ENCODE measurements at places on chromosomes 2 and 18.

- no peak for DNase-seq
These were observed 48.1 kb upstream of the SLC35G4 start for GRCh38 chr18:11561293-11561692.

- DNase-seq, result no peak
These were observed 148.8 kb downstream of the ARL4C start for GRCh38 chr2:234348081-234348480.

DNA sequence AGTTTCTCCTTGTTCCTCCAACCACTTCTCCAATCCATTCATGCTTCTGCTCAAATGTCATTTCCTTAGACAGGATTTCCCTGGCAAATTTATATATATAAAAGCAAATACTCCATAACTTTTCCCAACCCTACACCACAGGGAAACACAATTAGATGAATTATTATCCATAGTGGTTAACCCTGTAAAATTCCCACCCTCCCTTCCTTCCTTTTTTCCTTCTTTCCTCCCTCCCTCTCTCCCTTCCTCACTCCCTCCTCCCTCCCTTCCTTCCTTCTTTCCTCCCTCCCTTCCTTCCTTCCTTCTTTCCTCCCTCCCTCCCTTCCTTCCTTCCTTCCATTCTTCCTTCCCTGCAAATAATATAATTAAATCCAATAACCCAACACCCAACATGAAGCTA is 617.7 kb downstream of the IRS1 start:
- no peak for DNase-seq

DNA sequence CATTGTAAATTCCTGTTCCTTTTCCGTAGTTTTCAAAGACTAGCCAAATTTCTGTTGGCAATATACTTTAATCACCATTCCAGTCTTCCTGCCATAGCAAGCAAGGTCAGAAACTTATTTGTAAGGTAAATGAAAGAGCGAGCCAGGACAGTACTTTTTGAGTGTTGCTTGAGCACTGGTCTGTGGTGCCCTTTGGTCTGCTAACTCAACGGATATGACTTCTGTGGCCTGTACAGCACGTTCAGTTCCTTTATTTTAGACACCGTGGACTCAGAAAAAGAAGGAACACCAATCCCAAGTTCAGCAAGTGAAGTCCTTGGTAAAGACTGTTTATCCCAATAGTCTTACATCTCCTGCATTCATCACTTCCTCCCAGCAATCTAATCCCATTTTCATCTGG is 166.3 kb downstream of the MYO1B start:
- no peak for DNase-seq

DNA sequence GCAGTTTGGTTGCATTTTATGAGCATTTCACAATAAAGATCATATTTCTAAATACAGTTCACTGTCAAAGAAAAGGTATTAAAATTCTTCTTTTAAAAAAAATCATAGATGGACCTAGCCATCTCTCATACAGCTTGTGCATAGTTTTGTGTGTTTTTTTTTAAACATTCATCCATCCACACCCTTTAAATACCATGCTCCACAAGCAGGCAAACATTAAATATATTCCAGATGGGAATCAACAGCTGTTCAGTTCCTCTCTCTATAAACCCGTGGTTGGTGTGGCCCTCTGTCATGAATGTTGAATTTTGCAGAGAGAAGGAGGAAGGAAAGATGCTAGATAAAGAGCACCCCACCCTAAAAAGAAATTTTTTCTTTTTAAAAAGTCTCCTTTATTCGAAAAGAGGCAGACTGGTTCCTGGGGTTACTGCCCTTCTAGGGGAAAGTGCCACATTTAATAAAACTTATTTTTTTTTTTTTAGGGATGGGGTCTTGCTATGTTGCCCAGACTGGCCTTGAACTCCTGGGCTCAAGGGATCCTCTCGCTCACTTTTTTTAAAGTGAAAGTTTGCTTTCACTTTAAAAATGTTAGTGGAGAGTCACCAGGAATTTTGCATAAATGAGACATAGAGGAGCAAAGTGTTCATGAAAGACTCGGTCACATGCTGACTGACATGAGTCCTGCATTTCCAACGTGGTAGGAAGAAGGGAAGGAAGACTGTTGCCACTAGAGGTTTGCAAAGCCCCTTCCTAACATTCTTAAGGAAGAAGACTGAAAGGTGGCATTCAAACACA is 73.9 kb upstream of the LMAN1 start:
- no peak for DNase-seq

- DNase-seq, result no peak
These were observed 10.9 kb upstream of the TEX261 start for GRCh38 chr2:71005271-71006202.

DNA sequence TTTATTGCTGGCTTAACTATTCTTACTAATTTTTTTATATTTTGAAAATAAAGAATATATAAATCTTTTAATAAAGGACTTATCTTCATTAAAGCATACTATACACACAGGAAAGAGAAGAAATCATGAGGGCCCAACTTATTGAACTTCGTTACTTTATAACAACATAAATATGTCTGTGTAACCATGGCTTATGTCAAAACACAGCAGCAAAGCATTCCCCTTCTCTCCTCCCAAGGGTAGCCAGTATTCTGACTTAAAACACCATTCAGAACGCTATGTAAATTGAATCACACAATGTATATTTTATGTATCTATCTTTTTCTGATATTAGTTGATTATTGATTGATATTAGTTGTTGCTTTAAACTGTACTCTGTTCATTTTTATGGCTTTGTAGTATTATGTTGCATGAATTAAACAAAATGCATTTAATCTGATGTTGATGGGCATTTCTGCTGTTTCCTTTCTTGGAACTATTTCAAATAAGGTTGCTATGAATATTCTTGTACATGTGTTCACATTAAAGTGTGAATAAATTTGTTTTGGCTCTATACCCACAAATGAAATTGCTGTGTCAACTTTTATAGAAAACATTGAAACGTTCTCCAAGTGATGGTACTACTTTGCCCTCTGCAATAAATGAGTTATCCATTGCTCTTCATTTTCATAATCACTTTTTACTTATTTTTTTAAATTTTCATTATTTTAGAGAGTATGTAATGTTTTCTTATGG is 188.7 kb downstream of the RND3 start:
- DNase-seq, result no peak

Measured in CD4-positive, alpha-beta T cell treated with Interleukin-15 for 1 hour (primary cell).